ENCODE measurements at places on chromosomes 13 and 19.
A peak's percentile ranks its signal among the peaks of the same experiment; 100 is the strongest.

DNA sequence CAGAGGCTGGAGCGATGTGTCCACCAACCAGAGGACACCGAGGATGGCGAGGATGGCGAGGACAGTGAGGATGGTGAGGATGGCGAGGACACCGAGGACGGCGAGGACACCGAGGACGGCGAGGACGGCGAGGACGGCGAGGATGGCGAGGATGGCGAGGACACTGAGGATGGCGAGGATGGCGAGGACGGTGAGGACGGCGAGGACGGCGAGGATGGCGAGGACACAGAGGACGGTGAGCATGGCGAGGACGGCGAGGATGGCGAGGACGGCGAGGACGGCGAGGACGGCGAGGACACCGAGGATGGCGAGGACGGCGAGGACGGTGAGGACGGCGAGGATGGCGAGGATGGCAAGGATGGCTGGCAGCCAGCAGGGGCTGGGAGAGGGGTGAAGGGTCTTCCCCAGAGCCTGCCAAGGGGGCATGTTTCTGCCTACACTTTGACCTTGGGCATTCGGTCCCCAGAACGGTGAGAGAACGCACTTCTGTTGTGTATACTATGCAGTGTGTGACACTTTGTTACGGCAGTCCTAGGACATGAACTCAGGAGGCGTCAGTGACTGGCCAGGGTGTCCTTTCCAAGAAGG, 44.4 kb upstream of the ATP11A start:
- no peak for DNase-seq

DNA sequence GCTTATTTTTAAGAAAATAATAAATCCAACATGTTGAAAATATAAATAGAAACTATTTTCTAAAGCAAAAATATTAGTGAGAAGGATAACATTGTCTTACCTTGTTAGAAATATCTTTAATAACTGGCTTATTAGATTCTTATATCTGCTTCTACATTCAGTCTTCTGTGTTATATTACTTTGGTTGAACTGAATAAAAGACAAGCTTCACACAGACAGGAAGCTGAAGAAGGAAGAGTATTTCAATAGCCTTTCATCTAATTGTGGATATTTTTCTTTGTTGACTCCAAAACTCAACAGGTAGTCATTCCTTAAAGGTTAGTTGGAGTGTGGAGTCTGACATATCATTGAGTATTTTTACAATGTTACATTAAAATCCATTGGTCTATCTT, 10.9 kb downstream of the SETDB2 start:
- no peak for DNase-seq

- no peak for DNase-seq
Measured at GRCh38 chr19:5903056-5903623, 450 bp downstream of the NDUFA11 start.

GRCh38 chr19:29089315-29089870, 123.6 kb downstream of the UQCRFS1 start:
- DNase-seq = no peak

- no peak for DNase-seq
Measured at GRCh38 chr19:6070720-6071485, 39.4 kb downstream of the RFX2 start.

- no peak for DNase-seq
Measured at GRCh38 chr19:16207063-16207462, 9.4 kb downstream of the AP1M1 start.

GRCh38 chr13:29500386-29500785, 95.1 kb downstream of the SLC7A1 start:
- no peak for DNase-seq

- peak; percentile 51 for DNase-seq
Measured at GRCh38 chr13:87884884-87885283, 213.7 kb downstream of the SLITRK5 start.

GRCh38 chr19:19192078-19192882, at the start of the genes BORCS8 and RFXANK:
Gene BORCS8 (minus strand): TSS chr19:19192152. CDS start chr19:19192117, 35 bp downstream.
Gene RFXANK (plus strand): TSS chr19:19192258. CDS start chr19:19193947, 1,689 bp downstream.
- DNase-seq = peak; percentile 98

- peak; percentile 16 for DNase-seq
Measured at GRCh38 chr13:44155422-44156293, 218.0 kb upstream of the SERP2 start.

DNA sequence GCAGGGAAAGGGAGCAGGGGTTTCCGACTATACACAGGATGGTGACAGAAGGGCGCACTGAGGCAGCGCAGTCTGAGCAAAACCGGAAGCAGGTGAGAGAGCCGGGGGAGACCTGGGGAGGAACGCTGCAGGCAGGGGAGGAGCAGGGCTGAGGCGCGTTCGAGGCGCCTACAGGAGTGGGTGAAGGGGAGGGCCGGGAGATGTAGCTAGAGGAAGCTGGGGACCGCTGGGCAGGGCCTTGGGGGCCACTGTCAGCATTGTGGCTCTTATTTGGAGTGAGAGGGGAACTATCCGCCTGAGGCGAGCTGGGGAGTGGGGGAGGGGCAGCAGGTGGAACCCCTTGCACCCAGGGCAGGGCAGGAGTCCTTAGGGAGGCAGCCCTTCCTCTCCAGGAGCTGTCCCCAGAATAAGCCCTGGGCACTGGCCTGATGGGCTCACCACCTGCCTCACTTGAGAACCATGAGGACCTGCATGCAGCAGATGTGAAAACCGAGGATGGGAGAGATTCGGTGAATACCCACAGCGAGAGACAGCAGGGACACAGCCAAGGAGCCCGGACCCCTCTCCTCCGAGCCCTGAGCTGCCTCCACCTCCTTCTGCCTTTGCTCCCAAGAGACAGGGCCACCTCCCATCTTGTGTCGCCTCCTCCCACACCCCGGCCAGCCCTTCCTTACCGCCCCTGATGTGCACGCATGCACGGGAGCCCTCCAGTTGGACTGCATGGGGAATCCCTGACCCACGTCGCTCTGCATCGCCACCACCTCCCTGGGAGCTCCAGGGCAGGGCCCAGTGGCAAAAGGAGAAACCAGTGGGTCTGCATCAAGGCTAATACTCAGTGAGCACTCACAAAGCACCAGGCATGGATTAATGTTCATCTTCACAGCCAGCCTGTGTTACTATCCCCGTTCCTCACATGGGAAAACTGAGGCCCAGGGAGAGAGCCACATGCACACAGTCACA, 10.3 kb downstream of the AKT2 start:
- no peak for DNase-seq

GRCh38 chr19:51710163-51710562, 13.6 kb downstream of the HAS1 start:
- DNase-seq = no peak

DNA sequence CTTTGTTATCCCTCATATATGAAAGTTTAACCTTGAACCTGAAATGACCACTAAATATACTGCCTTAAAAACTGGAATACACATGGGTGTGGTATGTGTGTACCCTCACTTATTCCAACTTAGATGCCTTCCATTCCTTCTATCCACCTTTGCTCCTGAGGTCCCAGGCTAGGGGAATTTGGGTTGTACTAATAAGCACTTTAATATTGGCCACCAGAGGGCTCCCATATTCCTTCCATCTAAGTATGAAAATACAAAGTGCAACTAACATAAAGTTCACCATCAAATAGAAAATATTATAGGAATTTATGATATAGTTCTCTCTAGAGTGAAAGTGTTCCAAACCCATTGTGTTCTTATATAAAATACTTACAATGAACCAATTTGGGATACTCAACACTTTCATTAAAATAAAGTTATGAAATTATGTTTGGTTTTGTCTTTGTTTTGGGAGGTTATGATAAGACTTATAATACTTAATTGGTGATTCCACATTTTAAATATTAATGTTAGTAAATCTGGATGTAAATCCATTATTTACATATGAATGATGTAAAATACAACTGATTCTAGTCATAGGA, 62.3 kb downstream of the ITGBL1 start:
- peak; percentile 44 for DNase-seq

DNA sequence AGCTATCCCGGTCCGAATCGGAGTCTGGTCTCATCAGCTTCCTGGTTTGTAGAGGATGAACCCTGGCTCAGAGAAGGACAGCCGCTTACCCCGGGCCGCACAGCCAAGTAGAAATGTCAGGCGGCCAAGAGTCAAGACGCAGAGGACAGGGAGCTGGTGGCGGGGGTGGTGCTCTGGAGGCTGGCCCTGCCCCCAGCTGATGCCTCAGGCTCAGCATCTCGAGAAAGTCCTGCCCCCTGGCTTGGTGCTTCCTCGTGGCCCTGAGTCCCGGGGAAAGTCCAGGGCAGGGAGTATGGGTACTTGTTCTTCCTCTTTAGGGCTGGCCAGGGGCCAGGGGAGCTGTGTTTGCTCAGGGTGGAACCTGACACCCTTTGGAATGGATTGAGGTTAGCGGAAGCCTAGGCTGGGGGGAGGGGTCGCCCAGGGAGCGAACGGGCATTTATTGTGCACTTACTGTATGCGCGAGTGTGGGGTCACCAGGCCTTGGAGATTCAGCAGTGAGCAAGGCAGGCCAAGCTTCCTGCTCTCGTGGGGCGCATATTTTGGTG, 2.2 kb downstream of the TJP3 start:
- peak; percentile 70 for DNase-seq

DNA sequence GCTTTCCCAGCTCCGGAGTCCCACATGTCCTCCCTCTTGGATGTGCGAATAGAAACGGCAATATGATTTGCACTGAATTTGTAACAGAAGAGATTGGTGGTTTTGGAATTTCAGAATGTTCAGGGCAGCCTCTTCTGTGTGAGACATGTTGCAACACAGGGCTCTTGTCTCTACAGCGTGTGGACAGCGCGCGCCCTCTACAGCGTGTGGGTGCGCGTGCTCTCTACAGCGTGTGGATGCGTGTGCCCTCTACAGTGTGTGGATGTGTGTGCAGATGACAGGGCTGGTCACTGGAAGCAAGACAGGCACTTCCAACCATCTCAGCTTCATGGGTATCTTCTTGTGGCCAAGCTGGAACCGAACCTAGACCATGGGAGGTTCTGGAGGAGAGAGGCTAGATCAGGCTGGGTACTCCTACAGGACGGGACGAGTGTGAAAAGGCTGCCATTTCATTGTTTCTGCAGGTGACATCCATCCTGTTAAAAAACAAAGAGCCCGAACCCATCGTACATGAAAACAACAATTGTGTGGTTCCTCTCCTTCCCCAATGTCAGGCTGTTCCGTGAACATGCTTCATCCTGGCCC, 78.4 kb downstream of the TEX29 start:
- no peak for DNase-seq

DNA sequence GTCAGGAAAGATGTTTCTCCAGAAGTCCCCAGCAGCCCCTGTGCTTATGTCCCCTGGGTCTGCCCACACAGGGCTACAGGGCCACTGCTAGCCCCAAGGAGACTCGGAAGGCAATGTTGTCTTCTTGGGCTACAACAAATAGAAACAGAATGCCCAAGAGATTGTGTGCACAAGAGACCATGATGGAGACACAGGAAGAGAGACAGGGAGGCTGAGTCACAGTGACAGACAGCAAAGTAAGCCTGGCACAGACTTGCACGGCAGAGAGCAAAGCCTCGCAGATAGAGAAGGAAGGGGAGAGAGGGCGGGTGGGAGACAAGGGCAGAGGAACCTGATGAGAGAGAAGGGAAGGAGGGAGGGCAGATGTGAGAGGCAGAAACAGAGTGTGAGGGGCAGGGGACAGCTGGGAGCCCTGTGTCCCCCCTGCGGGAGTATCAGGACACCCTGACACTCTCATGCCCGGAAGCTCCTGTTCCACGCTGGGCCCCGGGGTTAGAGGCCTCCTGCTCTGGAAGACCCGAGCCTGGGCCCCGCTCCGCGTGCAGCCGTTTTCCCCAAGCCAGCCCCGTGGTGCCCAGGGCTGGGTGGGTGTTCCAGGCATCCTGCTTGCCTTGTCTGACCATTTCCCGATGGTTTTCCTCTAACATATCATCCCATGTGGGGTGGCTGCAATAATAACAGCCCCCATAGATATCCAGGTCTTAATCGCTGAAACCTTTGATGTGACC, 2.7 kb upstream of the PLA2G4C start:
- DNase-seq = no peak

GRCh38 chr19:14655726-14656125, 18.9 kb downstream of the ADGRE3 start:
- no peak for DNase-seq

DNA sequence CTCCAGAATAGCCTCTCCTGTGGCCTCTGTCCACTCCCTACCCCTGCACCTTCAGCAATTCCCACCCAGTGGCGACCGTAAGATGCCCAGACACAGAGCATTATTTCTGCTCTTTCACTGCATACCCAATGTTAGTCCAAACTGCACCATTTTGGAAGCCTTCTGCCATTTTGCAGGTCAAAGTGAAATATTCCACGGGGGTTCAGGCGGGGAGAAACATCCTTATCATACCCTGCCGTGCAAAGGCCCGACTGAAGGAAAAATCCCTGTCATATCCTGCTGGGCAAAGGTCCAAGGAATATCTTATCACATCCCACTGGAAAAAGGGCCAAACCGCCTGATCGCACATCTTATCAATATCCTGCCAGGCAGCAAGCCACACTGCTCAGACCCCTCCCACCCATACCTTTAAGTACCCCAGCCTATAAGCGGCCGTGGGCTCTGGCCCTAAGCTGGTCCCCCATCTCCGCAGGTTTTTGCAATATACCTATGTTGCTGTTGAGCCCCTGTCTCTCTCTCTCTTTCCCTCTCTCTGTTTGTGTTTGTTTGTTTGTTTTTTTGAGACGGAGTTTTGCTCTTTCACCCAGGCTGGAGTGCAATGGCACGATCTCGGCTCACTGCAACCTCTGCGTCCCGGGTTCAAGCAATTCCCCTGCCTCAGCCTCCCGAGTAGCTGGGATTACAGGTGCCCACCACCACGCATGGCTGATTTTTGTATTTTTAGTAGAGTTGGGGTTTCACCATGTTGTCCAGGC, 18.2 kb downstream of the CLEC11A start:
- DNase-seq = no peak

DNA sequence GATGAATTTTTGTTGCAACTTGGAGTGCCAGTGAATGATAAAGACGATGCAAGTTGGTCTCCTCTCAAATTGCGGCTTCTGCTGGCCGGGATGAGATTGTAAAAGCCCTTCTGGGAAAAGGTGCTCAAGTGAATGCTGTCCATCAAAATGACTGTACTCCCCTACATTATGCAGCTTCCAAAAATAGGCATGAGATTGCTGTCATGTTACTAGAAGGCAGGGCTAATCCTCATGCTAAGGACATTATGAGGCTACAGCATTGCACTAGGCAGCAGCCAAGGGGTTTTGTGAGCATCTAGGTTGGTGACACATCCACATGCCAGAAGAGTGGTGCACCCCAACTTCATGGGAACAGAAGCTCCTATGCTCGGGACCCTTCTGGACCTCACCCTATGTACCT, 22.2 kb upstream of the KLF5 start:
- DNase-seq = no peak

DNA sequence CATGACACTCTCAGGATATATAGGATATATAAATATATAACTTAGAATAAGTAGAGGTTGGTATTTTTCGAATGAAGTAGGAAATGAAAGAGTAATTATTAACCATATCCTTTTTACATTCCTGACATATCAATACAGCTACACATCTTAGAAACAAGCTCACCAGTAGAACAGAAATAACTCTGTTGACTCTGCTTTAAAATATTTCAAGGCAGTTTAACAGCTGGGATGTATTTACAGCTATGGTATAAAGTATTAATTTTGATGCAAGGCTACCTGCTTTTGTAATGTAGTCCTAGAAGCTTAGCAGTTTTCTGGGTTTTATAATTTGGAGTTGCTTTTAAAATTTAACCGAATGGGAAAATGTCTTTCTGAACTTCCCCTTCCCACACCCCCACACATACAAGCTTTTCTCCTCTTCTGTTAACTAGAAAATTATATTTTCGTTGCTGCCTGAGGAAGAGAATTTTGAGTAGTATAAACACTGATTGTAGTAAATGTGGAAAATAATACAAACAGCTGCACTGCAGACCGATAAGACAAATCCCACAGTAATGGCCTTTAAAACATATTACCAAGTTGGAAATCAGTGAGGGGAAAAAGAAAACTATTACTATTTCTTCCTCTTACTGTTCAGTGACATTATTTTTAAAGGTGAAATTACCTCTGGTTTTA, 147.7 kb downstream of the GGACT start:
- no peak for DNase-seq
